CD4-positive, alpha-beta T cell (primary cell): ENCODE measurements at places on chromosomes 12 and 14.

DNA sequence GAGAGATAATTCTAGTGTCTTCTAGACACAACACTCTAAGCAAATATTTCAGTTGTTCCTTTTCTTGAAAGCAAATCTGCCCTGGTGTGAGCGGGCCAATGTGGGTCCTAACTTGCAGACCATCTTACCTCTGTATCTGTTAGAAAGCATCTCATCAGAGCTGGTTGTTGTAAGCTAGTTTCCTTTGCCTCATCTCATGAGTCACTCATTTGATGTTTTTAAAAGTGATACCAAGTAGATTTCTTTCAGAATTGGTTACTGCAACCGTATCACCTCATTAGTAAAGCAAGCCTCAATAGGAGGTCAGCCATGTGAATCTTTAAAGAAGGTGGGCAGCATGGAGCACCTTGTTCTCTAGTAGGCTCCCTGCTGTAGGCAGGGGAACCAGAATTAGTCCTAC, 78.6 kb downstream of the DAAM1 start:
- DNase-seq: no peak

GRCh38 chr12:132710405-132711079, at the start of gene PGAM5:
PGAM5 (plus strand) TSS chr12:132710842; CDS start chr12:132710877, 35 bp downstream.
- peak; percentile 99 for DNase-seq

GRCh38 chr12:28231248-28231647, 41.0 kb downstream of the CCDC91 start:
- no peak for DNase-seq

DNA sequence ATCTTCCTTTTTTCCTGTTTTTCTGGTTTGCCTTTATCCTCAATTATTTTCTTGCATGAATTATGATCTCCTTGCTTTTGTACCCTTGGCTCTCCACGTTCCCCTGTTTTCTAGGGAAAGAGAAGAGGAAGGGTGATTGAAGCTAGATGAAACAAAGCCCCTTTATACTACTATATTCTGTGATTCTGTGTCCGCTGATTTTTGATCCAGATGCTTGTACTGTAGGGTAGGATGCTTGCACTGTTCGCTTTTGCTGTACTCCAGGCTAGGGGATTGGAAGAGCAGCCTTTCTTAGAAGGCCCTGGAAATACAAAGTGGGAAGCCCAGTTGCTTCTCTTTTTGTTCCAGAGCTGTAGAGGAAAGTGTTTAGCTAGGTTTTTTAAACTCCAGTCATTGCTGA, 35.1 kb upstream of the KLHDC2 start:
- DNase-seq: no peak

- DNase-seq: no peak
These were observed 119.8 kb downstream of the SRGAP1 start for GRCh38 chr12:63964301-63964700.

DNA sequence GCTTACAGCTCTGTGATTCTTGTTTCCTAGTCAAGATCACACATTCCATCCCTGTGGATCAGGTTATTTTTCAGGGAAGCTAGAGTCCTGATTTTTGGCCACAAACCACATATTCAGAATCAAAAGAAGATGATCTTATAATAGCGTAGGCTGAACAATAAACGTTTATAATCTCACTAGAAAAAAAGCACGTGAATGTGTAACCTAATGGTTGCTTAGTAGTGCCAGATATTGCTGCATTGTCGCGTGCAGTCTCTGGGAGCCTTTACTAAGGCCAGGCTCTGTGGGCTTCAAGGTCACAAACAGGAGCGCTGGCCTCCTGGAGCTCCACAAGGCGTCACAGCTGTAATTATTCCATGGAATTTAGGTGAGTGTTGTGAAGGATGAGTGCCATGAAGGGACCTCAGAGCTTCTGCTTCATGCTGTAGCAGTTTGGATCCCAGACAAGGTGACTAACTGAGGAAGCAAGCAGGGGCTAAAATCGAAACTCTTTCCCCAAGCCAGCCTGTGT, 17.4 kb downstream of the CDKN1B start:
- no peak for DNase-seq

- DNase-seq: no peak
These were observed 203.3 kb upstream of the LRFN5 start for GRCh38 chr14:41403360-41403759.

DNA sequence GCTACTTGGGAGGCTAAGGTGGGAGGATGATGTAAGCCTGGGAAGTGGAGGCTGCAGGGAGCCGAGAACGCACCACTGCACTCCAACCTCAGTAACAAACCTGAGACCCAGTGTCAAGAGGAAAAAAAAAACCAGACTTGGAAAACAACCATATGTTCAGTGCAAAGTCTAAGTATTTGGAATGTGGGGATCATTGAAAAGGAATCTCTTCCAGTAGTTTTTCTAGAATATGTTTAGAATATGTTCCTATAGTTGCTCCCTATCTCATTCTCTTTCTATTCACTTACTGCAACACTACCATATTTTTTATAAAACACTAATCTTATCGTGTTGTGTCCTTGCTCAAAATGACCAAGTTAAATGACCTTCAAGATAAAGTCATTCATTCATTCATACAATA, 423.5 kb upstream of the SOX5 start:
- no peak for DNase-seq

DNA sequence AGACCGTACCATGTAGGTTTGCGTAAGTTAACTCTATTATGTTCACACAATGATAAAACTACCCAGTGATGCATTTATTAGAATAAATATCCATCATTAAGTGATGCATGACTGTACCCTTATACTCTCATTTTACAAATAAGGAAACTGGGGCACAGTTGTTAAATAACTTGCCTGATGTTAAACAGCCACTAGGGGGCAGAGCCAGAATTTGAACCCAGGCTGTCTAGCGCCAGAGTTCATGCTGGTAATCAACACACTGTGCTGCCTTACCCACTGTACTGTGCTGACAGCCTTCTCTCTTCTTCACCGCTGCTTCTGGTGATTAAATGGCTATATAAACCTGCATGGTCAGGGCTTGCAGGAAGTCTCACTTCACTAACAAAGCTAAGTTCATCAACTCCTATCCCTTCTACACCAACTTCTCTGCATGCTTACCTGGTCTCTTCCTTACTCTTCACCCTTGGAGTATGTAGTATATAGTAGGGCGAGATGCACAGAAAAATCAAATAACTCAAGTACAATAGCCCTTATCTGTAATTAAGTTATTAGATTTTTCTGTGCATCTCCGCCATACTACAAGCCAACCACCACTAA, 43.6 kb upstream of the APPL2 start:
- DNase-seq: peak; percentile 25

GRCh38 chr12:25655702-25656101, 102.6 kb upstream of the LMNTD1 start:
- DNase-seq: no peak

- DNase-seq: no peak
These were observed 447.2 kb downstream of the SNAPC1 start for GRCh38 chr14:62209287-62209899.

DNA sequence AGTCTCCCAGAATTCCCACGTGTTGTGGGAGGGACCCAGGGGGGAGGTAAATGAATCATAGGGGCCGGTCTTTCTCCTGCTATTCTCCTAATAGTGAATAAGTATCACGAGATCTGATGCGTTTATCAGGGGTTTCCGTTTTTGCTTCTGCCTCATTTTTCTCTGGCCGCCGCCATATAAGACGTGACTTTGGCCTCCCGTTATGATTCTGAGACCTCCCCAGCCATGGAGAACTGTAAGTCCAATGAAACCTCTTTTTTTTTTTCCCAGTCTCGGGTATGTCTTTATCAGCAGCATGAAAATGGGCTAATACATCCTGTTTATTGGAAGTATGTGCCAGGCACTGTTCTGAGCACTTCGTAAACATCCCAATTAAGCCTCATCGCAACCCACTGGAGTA, 788 bp downstream of the KRT72 start:
- DNase-seq: no peak

- DNase-seq: no peak
These were observed 11.6 kb downstream of the RMST start for GRCh38 chr12:97474161-97474560.

DNA sequence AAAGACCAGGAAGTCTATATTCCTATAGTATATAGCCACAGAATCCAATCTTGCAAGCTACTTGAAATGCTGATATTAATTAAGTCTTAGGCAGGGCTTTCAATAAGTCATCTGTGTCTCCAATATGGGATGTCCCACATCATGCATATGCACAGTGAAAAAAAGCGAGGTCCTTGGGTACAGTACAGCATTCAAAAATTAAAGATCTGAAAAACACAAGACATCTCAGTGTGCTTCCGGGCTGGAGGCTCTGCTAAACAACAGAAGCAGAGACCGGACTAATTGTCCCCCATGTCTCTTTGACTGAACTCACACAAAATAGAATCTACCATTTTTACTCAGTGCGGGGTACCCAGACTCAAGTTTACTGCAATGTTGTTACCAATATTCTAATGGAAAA, 156.0 kb downstream of the DAD1 start:
- no peak for DNase-seq

- DNase-seq: no peak
These were observed 28.2 kb downstream of the GLRX5 start for GRCh38 chr14:95562892-95563685.

DNA sequence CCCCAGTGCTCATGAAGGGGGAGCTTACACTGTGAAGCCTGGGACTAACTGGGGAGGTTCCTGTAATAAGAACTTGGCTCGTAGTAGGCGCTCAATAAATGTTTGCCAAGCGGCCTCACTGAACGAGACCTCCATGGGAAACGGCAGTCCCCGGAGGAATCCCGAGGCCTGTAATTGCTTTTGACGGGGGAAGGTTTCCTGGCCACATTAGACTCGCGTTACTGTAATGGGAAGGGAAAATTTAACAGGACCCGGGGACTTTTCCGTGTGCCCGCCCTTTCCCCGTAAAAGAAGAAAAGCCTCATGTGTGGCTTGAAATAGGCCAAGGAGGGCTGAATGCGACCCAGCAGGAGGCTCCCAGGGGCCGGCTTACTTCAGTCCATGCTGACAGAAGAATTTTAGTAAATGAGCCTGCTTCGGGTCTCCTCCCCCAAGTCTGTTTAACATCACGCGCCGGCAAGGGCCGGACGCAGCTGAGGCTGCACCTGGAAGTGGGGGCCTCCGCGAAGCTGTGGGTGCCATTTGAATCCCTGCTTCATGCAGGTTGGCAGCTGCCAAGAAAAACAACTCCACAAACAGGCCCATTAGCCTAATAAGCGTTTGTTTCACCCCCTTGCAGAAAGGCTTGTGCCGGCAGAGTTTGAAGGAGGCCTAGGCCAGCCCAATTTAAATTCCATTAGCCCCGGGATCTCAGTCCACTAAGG, 39.8 kb upstream of the PWP1 start:
- DNase-seq: no peak

- peak; percentile 80 for DNase-seq
These were observed 438 bp downstream of the DDX54 start for GRCh38 chr12:113184900-113185179.

GRCh38 chr12:32270818-32271710, 128.3 kb upstream of the FGD4 start:
- no peak for DNase-seq

DNA sequence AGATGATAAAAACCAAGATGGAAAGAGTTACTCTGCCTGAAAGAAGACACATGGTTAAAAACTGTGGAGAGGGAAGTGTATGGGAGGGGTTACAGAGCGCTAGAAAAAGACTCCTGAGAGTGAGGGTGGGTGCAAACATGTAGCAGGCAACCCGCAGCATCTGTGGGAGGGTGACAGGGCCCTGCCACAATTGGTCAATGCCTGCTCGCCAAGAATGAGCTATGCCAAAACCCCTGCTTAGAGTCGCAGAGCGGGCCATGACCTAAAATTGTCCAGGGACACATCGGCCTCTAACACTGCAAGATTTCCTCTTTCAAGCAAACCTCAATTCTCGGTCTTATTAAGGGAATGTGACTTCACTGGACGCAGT, 700 bp downstream of the PRKAG1 start:
- DNase-seq: no peak

DNA sequence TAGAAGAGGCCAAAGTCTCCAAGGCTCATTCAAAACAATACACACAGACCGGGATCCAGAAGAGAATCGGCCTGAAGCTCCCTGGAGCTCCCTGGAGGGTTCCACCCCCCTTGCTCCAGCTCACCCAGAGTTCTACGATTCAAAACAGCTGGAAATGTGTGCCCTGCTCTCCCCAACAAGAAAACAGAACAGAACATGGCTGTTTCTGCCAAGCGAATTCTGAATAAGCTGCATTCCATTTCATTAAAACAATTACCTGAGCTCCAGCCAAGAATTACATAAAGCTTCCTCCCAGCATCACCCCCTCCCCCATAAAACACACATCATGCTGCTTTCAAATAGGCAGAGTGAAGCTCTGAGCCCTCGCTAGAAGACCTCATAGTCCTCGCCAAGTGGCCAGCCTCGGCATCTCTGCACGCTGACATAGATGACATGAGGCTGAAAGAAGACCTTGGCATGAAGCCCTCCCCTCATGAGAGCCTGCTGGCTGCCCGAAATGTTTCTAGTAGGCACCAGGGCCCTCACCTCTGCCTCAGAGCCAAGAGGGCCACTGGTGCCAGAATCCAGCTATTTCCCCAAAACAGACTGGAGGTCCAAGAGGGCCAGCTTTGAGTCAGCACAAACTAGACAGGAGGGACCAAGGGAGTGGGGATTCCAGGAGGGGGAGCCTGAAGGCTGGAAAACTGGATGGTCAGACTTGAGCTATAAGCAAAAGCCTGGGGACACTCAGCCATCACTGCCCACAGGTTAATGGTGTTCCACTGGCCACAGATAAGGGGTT, 8.3 kb downstream of the PXN start:
- DNase-seq: no peak

DNA sequence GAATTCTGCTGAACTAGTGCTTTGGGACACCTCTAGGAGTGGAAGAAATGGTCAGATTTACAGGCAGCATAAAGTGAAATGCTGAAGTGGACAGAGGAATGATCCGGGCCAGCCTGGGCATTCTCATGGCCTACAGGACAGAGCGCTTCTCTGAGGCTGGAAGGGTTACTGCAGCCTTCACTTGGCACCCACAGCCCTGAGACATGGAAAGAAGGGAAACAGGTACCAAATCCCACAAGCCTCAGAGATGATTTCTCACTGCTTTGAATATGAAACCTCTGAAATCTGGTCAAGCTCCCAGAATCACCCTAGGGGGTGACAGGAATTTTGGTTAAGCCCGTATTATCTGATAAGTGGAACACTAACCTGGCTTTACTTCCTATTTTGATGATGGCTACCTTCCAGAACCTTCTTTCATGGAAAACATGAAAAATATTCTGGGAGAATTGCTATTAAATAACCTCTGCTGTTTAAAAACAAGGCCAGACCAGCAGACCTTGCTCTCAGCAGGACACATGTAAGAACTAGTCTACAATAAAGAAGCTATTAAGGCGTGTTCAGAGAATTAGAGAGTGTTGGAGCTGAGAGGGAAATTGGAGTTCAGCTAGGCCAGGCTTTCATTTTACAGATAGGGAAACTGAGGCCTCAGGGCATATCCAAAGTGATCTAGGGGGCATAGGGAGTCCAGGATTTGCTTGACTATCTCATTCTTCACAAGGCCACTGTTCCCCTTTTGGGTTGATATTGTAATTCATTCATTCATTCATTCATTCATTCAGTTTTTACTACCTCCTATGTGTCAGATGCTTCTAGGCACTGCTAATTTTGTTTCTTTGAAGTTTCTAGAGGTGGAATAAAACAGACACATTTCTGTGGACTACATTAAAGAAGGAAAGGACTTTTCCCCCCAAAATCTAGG, 281.5 kb downstream of the ZFP36L1 start:
- no peak for DNase-seq

GRCh38 chr12:116603546-116604177, 44.5 kb downstream of the MAP1LC3B2 start:
- no peak for DNase-seq
